Endothelial cell (in vitro differentiated cells): ENCODE measurements at places on chromosomes 5 and 9. TPM values are rescaled to one million over a fixed set of nuclear protein-coding genes. Genes with fewer than 3 reads are reported as not detected.

Gene PJA2
- total RNA-seq, result 78.2 TPM

DNA sequence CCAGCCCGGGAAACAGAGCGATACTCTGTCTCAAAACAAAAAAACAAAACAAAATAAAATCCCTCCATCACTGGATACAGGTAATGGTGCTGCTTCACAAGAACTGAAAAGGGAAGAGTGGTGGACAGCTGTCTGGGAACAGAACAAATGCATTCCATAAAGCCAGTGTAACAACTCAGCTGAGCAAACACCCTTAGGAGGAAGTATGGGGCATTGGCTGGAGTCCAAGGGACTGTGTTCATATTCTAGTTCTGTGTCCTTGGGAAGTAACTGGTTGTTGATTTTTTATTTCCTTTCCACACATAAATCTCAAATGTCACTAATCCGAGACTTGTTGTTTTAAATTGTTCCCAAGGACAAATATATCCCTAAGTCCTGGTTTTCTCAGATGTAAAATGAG is 38.3 kb downstream of the HTR1A start:
- no peaks in the 10 kb centered on the region for H3K27me3 ChIP-seq
- H3K4me1 ChIP-seq, result no peaks in the 10 kb centered on the region
- no peak overlapping the region for H3K27ac ChIP-seq

DNA sequence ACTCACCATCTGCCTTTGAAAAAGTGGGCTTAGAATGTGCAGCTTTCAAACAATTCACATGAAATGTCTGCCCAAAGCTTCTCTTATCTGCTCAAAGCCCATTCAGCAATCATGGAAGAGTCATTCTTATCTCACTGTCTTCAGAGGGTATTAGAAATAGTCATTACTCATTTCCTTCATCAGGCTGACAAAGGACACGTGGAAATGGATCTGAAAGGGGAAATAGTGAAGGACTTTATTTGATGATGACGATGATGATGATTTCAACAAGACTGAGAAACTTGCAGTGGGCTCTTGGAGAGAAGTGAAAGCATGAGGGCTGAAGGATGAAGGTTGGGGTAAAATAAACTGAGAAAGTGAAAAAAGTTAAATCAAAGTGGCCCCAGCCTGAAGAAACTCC is 194.3 kb downstream of the SMARCA2 start:
- no peak overlapping the region for H3K27ac ChIP-seq
- no peak for DNase-seq
- no peaks in the 10 kb centered on the region for H3K36me3 ChIP-seq
- peaks cover 15% of the 10 kb centered on the region for H3K4me1 ChIP-seq

- H3K4me3 ChIP-seq, result no peak overlapping the region
- DNase-seq, result no peak
- H3K27ac ChIP-seq, result no peak overlapping the region
- H3K4me1 ChIP-seq, result no peaks in the 10 kb centered on the region
- no peaks in the 10 kb centered on the region for H3K36me3 ChIP-seq
- no peaks in the 10 kb centered on the region for H3K27me3 ChIP-seq
These were observed 16.2 kb upstream of the PAIP1 start for GRCh38 chr5:43573058-43573457.

DNA sequence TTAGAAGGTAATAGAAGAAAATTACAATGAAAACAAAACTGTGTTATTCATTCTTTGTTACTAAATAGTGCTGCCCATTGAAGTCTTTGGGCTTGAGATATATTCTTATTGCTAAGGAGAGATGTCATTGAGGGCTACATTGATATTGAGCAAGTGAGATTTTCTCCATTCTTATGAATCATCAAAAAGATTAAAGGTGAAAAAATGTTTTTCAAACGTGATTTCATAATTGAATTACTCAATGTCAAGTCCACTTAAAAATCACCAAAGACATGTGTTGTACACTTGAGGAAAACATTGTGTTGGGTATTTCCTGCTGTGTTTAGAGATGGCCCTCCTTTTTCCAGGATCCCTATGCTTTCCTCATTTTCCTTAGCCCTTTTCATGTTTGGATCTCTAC is 448.1 kb downstream of the NFIB start:
- H3K4me1 ChIP-seq, result no peaks in the 10 kb centered on the region
- no peak overlapping the region for H3K4me3 ChIP-seq
- H3K27me3 ChIP-seq, result no peaks in the 10 kb centered on the region
- no peak for DNase-seq

Gene PCDHGB4
- total RNA-seq, result 13.2 TPM

Gene RASEF
- 0.28 TPM for total RNA-seq

DNA sequence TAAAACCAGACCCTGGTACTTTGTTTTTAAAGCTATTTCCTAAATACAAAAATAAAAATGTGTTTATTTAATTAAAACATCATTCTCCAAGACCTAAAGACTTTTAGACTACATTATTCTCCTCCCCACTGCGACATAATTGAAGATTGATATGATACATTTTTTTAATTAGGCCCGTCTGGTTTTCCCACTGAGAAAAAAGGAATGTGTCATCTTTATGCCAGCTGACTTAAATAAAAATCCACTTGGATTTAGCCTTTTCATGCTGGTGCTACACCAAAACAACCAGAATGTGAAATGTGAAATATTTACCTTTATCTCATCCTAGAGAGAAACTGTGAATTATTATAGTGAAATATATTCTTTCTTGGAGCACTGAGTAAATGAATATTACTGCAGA is 155.5 kb upstream of the PPP1R2B start:
- DNase-seq, result no peak
- H3K4me3 ChIP-seq, result no peak overlapping the region
- H3K36me3 ChIP-seq, result no peaks in the 10 kb centered on the region
- no peaks in the 10 kb centered on the region for H3K27me3 ChIP-seq
- H3K27ac ChIP-seq, result no peak overlapping the region

Gene MTAP
- total RNA-seq, result 37.2 TPM

GRCh38 chr5:66742083-66742895 is 146.1 kb downstream of the MAST4 start:
- H3K36me3 ChIP-seq, result peaks cover 13% of the 10 kb centered on the region
- H3K4me3 ChIP-seq, result no peak overlapping the region
- DNase-seq, result no peak
- peak overlapping the region; percentile 12 for H3K27ac ChIP-seq

Gene CTXN3
- 5.4 TPM for total RNA-seq

Gene SPOUT1
- total RNA-seq, result 62.1 TPM

GRCh38 chr9:134928436-134929192 is 10.9 kb upstream of the FCN1 start:
- peaks cover 7% of the 10 kb centered on the region for H3K27me3 ChIP-seq
- no peaks in the 10 kb centered on the region for H3K4me1 ChIP-seq
- H3K4me3 ChIP-seq, result no peak overlapping the region
- no peak overlapping the region for H3K27ac ChIP-seq

DNA sequence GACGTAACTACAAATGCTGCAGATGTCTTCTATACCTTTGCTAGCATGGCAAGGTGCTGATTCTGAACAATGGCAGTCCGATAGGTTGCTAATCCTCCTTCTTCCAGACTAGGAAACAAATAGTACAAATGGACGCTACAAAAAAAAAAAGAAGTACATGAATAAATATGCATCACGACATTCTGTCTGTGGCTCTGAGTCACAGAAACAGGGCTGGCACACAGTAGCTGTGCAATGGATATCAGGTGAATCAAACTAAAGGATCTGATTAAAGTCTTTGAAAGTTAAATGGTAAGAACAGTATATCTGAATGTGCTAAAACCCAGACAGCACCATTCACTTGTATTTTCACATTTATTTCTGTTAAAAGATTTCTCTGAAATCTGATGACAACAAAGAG is 96.2 kb downstream of the DROSHA start:
- H3K36me3 ChIP-seq, result peaks cover 22% of the 10 kb centered on the region
- H3K4me1 ChIP-seq, result peaks cover 4% of the 10 kb centered on the region
- peaks cover 1% of the 10 kb centered on the region for H3K27me3 ChIP-seq
- DNase-seq, result no peak
- no peak overlapping the region for H3K4me3 ChIP-seq
- H3K27ac ChIP-seq, result no peak overlapping the region

DNA sequence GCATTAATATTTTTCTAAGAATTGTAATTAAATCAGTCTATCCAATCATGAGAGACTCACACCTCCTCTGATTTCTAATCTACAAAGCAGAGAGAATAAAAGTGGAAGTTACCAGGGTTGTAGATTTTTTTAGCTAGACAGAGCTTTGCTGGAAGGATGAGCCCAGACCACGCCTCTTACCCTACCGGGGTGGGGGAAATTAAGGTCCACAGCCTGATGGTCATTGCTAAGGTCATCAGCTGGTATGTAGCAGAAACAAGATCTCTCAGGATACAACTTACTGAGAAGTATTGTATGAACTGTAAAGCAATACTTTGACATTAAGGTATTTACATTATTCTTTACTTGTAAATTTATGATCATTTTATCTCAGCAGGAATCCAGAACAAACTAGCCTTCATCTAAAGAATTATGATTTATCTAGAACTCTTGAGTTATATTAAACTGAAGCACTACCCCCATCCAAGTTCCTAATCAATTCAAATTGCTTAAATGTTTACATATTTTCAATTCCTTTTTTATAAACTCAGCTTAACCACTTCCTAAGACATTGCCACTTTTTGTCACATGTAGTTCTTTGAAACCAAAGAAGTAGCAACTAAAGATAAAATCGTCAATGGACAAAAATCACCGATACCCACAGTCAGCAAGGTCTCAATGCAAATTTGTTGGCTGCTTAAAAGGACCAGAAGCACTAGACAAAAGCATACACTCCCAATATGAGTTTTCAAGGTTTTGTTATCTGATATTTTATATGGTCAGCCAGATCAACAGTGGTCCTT is 225.8 kb upstream of the DAPK1 start:
- no peak overlapping the region for H3K27ac ChIP-seq
- no peak for DNase-seq
- H3K4me1 ChIP-seq, result peaks cover 23% of the 10 kb centered on the region
- no peaks in the 10 kb centered on the region for H3K36me3 ChIP-seq
- H3K4me3 ChIP-seq, result no peak overlapping the region
- peaks cover 2% of the 10 kb centered on the region for H3K27me3 ChIP-seq

DNA sequence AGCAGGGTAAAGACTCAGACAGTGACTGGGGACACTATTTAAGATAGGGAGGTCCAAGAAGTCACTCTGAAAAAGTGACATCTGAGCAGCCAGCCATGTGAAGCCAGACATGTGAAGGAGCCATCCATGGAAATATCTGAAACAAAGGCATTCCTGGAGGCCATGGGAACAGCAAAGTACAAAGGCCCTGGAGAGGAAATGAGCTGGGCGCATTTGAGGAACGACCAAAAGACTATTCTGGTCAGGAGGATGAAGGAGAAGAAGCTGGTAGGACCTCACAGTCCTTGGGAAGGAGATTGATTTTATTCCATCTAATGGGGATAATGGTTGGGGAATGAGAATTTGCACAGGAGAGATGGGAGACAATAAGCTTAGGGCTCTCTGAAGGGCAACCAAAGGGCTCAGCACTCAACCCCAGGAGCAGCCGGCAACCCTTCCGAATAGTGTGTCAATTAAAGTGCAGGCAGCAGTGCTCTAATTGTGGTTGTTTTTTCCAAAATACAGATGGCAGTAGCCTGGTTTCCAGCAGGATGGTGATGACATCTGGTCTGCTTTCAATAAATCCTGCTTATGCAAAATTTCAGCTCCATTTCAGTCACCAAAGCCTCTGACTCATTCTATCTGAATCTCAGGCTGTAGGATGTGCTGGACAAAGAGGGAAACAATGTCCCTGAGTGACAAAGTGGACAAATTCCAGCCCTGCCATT is 26.7 kb downstream of the FOXI1 start:
- peak overlapping the region; percentile 66 for H3K27ac ChIP-seq
- H3K4me3 ChIP-seq, result peak overlapping the region; percentile 6
- H3K36me3 ChIP-seq, result no peaks in the 10 kb centered on the region
- H3K4me1 ChIP-seq, result peaks cover 33% of the 10 kb centered on the region
- H3K27me3 ChIP-seq, result peaks cover 6% of the 10 kb centered on the region
- DNase-seq, result no peak

DNA sequence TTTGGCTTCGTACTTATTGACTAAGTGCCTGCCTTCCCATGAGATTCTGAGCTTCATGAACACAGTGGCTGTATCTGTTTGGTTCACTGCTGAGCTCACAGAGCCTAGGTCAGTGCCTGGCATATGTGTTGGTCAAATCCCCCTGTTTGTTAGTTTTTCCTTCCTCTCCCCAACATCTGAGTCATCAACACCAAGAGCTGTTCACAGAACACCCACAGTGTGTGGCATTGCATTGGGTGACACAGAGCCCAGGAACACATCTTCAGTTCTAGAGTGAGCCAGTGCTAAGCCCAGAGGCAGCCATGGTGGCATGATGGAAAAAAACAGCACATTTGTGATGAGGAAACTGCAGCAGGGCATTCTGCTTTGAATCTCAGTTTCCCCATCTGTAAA is 294.6 kb downstream of the SEC61B start:
- no peak overlapping the region for H3K27ac ChIP-seq
- H3K36me3 ChIP-seq, result no peaks in the 10 kb centered on the region
- H3K4me1 ChIP-seq, result peaks cover 7% of the 10 kb centered on the region
- no peaks in the 10 kb centered on the region for H3K27me3 ChIP-seq
- DNase-seq, result no peak

Gene COQ4
- 46.6 TPM for total RNA-seq

- no peaks in the 10 kb centered on the region for H3K36me3 ChIP-seq
- H3K4me3 ChIP-seq, result no peak overlapping the region
- H3K27me3 ChIP-seq, result no peaks in the 10 kb centered on the region
- peaks cover 4% of the 10 kb centered on the region for H3K4me1 ChIP-seq
These were observed 17.0 kb upstream of the SH3TC2 start for GRCh38 chr5:149079883-149080282.

DNA sequence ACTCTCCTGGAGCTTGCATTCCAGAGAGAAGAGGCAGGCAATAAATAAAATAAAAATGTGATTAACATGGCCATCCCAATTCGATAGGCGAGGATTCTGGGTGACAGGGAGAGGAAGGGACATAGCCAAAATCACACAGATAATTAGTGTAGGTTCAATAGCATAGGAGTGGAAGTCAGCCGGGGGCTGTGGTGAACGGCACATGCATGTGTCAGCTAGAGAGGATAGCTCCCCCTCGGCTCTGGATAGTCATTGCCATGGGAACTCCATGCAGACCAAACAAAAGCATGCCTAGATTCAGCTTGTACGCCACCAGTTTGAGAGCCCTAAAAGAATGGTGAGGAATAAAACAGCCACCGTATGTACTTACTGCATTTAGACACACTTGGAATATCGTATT is 223.5 kb downstream of the GRIA1 start:
- H3K27me3 ChIP-seq, result peaks cover 1% of the 10 kb centered on the region
- peaks cover 10% of the 10 kb centered on the region for H3K4me1 ChIP-seq
- peaks cover 6% of the 10 kb centered on the region for H3K36me3 ChIP-seq
- H3K4me3 ChIP-seq, result no peak overlapping the region
- no peak for DNase-seq
- H3K27ac ChIP-seq, result no peak overlapping the region

Gene C1QTNF3
- 2.1 TPM for total RNA-seq

Gene MARVELD2
- total RNA-seq, result 6.5 TPM

GRCh38 chr9:14170392-14170931 is 143.5 kb downstream of the NFIB start:
- H3K4me1 ChIP-seq, result peaks cover 2% of the 10 kb centered on the region
- no peaks in the 10 kb centered on the region for H3K27me3 ChIP-seq
- no peak for DNase-seq
- no peak overlapping the region for H3K4me3 ChIP-seq
- peaks cover 5% of the 10 kb centered on the region for H3K36me3 ChIP-seq

Gene PCDHGB1
- total RNA-seq, result 3.1 TPM

Gene BASP1
- 95.2 TPM for total RNA-seq
